ENCODE measurements at places on chromosomes 3 and 15. TPM values are rescaled to one million over a fixed set of nuclear protein-coding genes. Genes with fewer than 3 reads are reported as not detected.

DNA sequence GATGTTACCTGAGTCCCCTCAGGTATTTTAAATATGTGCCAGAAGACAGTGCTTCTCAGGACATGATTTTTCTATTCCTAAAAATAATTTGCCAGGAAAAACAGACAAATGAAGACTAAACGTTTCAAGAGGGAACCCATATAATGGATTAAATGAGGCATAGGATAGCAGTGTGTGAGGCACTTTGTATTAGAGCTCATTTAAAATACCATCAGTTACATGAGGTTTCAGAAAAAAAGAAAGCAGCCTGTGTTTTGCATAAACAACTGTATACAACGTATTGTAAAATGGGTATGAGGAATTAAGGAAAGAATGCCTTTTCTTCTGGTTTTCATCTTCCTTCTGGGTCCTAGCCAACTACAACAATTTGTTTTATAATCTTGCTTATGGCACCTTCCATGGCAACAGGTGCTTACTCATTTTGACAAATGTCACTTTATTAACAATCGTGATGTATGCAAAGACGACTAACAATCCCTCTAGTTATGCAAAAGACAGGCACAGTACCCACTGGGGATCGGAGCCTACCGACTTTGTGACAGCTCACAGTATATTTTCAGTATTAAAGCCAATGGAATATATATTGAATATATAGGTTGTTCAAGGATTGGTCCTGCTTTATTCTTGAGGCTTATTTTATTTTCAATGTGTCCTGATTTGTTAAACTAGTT lies 231.6 kb upstream of the ZNF717 start:
- DNase-seq, result no peak

- no peak for DNase-seq
These were observed 75.7 kb upstream of the ARNT2 start for GRCh38 chr15:80328496-80328895.

DNA sequence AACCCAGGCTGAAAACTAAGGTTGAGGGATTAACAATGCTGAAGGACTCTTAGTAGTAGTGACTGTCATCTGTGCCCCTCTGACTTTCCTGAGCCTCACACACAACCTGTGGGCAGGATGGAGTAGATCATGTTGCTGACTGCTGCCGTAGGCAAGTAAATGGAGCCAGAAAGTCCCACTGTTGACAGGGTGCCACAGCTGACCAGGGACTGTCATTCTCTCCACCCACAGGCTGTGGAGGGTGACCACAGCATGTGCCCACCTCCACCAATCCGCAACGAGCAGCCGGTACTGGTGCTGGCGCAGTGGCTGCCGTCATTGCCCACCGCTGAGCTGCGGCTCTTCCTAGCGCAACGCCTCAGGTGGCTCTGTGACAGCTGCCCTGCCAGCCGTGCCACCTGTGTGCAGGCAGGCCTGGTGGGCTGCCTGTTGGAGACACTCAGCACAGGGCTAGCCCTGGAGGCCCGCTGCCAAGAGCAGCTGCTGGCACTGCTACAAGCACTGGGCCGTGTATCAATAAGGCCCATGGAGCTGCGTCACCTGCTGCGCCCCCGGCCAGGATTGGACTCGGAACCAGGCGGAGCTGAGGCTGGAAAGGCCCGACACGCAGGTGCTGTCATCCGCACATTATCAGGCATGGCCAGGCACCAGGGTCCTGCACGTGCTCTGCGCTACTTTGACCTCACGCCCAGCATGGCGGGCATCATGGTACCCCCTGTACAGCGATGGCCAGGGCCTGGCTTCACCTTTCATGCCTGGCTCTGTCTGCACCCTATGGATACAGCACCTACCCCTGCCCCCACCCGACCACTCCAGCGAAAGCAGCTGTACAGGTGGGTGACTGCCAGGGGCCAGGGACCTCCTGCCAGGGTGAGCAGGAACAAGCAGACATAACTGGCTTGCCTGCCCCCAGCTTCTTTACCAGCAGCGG lies 15.6 kb downstream of the NBEAL2 start:
- DNase-seq, result no peak

DNA sequence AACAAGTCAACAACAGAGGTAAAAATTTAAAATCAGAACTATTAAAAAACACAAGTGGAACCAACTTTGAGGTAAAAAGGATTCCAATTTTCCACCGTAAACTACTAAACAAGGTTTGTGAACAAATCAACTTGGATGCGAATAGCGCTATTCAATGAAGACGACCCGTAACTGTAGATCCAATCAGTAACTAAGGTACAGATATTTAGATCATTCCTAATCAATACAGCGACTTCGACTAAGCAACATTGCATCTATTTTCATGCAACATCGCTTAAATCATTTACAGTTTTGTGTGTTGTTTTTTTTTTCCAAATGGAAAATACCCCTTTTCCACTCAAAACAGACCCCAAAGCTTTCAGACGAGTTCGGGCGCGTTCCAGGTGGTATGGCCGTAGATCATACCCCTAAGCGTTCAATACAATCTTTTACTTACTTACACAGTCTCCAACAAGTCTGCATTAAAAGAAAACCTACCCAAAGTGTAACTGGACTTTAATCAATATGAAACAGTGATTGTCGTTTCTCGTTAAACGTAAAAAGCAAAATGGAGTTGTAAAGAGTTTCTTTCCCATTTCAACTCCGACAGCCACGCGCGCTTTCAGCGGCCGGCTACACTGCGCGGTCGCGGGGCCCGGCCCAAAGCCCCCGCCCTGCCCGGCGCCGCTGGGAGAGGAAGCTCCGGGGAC lies 786 bp downstream of the RHOA start:
- no peak for DNase-seq

DNA sequence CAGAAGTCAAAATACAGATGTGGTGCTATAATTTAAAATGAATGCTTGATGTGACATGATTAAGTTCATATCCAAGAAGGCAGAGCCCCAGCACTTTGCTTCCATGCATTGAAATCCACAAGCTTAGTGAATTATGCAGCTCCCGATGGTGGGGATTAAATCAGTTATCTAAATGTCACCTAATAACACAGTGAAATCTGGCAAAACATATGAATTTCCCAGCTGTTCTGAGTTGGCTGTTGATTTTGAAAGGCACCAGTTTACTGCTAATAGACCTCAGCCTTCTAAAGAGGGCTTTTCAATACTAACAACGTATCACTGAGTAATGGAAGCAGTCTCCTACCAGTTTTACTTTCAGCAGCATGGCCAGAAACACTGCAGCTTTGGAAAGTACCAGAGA lies 19.8 kb upstream of the CRBN start:
- no peak for DNase-seq

DNA sequence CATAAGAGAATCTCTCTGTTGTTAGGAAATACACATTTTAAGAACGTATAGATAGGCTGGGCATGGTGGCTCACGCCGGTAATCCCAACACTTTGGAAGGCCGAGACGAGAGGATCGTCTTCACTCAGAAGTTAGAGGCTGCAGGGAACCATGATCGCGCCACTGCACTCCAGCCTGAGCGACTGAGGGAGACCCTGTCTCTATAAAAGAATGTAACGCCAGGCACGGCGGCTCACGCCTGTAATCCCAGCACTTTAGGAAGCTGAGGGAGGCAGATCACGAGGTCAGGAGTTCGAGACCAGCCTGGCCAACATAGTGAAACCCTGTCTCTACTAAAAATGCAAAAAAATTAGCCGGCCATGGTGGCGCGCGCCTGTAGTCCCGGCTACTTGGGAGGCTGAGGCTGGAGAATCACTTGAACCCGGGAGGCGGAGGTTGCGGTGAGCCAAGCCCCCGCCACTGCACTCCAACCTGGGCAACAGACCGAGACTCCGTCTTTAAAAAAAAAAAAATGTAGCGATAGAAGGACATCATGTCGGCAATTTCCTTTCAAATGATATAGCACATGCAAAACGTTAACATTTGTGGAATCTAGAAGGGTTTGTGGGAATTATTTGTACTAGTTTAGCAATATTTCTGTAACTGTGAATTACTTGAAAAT lies 730 bp upstream of the RPL14 start:
- no peak for DNase-seq

GRCh38 chr3:195767792-195768191 lies 43.9 kb downstream of the MUC4 start:
- no peak for DNase-seq

- no peak for DNase-seq
These were observed 2.1 kb downstream of the THPO start for GRCh38 chr3:184375747-184376461.

DNA sequence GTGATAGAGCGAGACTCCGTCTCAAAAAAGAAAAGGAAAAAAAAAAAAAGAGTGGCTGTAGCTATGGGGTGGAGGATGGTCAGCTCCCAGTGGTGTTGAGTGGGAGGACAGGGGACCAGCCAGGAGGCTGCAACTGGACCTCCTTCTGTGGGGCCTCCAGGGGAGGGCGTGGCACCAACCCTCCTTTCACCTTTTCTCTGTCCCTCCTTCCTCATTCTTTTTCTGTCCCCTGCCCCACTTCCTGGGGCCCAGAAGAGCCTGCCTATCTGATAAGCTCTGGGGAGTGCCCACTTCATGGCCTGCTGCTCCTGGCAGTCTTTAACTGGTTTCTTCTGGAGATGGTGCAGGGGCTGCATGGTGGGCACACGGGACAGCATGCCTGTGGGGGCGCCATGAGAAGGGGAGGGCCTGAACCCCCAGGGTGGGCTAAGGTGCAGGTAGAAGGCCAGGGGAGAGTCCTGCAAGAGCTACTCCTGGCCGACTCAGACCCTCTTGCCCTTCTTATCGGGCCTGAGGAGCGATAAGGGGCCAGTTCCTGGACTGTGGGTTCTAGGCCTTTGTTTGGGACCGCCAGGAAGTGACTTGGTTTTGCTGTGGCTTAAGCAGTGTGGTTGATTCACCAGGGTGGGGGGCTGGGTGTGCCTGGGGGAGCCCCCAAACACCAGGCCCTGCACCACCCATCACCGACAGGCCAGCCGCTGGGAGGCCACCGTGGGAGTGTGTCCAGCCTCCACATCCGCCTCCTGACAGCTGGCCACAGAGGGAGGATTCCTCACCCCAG lies 49.4 kb upstream of the FLNB start:
- no peak for DNase-seq

- DNase-seq, result no peak
These were observed 271.5 kb upstream of the TMC3 start for GRCh38 chr15:81645470-81645869.

DNA sequence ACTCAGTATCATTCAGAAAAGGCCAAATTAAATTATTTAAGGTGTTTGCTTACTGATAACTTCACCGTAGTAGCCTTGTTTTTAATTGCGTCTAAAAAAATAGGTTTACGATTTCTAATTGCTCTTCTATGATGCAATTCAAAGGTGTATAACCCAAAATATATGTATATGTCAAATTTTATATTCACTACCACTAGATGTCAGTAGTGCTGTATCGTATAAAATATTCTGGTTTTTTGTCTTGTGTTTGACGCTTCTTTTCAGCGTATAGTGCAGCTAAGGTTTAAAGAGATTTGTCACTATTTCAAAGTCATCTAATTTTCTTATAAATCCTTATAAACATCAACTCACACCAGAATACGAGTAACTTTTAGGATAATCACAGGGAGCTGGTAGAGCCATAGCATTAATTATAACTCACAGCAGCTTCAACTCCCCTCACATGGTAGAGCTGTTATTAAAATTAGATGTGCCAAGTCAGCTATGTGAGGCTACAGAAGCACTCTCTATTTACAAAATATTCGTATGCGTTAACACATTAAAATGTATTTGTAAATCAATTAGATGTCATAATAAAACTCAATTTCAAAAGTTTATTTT lies 3.5 kb downstream of the PFN2 start:
- DNase-seq, result no peak

DNA sequence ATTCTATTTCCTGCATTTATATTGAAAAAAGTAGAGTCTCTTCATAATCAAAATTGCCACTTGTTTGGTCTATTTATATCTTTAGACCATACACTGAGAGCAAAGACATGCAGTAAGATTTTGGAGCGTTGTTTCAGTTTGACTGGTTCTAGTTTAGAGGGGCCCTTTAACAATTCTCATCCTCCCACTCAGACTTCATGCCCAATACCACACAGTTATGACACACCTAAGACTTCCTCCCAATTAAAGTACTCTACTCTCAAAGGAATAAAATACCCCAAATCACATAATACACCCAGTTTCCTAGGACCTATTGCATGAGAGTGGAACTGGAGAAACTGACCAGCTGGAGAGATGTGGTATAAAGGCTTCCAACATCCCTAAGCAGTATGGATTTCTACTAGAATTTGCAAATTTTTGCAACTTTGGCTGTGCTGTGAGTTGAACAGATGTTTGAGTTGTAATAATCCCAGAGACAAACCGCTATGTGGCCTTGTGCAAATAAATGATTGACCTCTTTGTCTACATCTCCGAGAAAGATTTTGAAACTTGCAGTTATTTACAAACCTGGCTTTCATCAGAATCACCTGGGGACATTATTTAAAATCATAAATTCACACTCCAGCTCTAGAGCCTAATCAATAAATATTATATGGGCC lies 170.0 kb upstream of the ROBO2 start:
- no peak for DNase-seq

DNA sequence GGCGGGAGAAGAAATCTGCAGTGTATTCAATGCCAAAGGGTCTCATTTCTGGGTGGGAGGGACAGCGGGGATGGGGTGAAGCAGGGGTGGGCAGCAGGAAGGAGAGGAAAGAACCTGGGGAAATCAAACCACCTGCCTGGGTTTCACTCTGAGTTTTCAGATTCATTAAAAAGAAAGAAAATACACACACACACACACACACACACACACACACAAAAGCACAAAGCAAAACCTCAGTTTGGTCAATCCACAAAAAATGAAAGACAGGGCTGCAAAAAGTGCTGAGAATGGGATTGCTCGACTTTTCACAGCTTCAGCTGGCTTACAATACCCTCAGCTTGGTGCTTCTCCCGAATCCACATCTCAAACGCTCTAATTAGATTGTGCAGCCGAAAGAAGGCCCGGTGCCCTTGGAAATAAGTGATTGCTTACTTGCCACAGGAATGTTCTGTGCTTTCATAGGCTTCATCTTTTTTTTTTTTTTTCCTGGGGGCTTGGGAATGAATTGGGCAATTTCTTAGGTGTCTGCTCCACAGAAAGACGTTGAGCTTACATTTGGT lies 370.5 kb downstream of the RORA start:
- no peak for DNase-seq

KY gene
- 4.9 TPM for total RNA-seq

CPN2 gene
- total RNA-seq, result not detected

CHDH gene
- total RNA-seq, result 0.58 TPM

GOLGA8K gene
- total RNA-seq, result 0.53 TPM

SCAANT1 gene
- total RNA-seq, result not detected

CLRN1 gene
- not detected for total RNA-seq

CSPG5 gene
- total RNA-seq, result 2.9 TPM

SLC24A1 gene
- total RNA-seq, result 9.7 TPM

DHX36 gene
- 160 TPM for total RNA-seq

ADGRG7 gene
- 0.11 TPM for total RNA-seq

Measured in urinary bladder (tissue), 4 donors.